ENCODE measurements at places on chromosomes 2 and 18. TPM values are rescaled to one million over a fixed set of nuclear protein-coding genes. Genes with fewer than 3 reads are reported as not detected.

GRCh38 chr18:5909125-5909524, 13.8 kb upstream of the TMEM200C start:
- no peaks in the 10 kb centered on the region for H3K4me1 ChIP-seq
- no peak overlapping the region for H3K4me3 ChIP-seq
- H3K36me3 ChIP-seq = no peaks in the 10 kb centered on the region
- H3K27me3 ChIP-seq = no peaks in the 10 kb centered on the region
- DNase-seq = no peak
- no peak overlapping the region for H3K27ac ChIP-seq

Gene ALPP
- not detected for total RNA-seq

- no peaks in the 10 kb centered on the region for H3K36me3 ChIP-seq
- no peaks in the 10 kb centered on the region for H3K4me1 ChIP-seq
- peaks cover 58% of the 10 kb centered on the region for H3K27me3 ChIP-seq
- no peak for DNase-seq
Measured at GRCh38 chr2:26587994-26588393, 53.2 kb downstream of the CIB4 start.

DNA sequence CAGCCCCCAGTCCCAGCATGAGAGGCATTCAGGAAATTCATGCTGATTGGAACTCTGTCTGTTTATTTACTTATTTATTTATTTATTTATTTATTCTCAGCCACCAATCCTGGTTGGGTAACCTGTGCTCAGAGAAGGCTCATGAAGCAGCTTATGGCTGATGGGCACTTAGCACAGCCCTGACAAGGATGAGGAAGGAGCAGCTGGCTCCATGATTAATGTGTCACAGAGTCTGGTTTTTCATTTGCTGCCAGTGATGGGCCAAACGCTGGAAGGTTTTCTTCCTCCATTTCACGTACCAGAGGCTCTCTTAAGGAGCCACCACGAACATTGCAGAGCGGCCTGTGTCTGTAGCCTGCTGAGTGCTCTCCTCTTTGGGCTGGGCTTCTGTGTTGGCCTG, 28.3 kb upstream of the KCNS3 start:
- no peaks in the 10 kb centered on the region for H3K4me1 ChIP-seq
- no peak overlapping the region for H3K4me3 ChIP-seq
- no peak overlapping the region for H3K27ac ChIP-seq
- no peaks in the 10 kb centered on the region for H3K36me3 ChIP-seq
- no peak for DNase-seq
- H3K27me3 ChIP-seq = no peaks in the 10 kb centered on the region

DNA sequence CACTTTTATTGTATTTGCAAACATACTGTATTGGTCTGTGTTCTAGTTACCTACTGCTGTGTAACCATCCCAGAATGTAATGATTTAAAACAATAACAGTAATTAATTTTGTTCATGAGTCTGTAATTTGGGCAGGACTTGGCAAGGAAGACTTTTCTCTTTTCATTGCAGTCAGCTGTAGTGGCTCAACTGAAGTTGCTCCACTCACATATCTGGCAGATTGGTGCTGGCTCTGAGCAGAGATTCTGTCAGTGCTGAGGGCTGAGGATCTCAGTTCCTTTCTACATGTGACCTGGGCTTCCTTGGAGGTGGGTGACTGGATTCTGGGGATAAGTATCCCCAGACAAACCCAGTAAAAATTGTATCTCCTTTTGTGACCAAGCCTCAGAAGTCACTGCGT, 26.6 kb downstream of the PTPN4 start:
- H3K36me3 ChIP-seq = no peaks in the 10 kb centered on the region
- no peak for DNase-seq
- H3K4me3 ChIP-seq = no peak overlapping the region
- H3K27me3 ChIP-seq = no peaks in the 10 kb centered on the region
- no peak overlapping the region for H3K27ac ChIP-seq

GRCh38 chr2:201313362-201313761, 43.8 kb downstream of the FLACC1 start:
- no peaks in the 10 kb centered on the region for H3K27me3 ChIP-seq
- H3K4me1 ChIP-seq = no peaks in the 10 kb centered on the region
- no peak overlapping the region for H3K4me3 ChIP-seq

Gene ASTL
- not detected for total RNA-seq

DNA sequence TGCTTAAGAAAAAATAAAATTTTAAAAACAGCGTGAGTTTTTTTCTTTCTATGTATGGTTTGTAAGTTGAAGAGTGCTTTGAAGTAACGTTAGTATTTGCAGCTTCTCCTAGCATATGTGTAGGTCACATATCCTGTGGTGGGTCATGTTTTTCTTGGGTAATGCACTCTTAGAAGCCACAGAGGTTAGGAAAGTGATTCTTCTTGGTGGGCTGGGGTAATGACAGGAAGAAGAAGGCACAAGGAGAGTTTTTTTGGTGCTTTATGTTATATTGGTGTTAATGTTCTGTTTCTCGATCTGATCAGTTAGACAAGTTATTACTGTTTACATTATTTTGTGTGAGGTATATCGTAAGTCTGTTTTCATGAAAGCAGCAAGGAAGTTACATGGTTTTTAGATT, 109.0 kb downstream of the ICA1L start:
- H3K36me3 ChIP-seq = no peaks in the 10 kb centered on the region
- DNase-seq = no peak
- H3K27ac ChIP-seq = no peak overlapping the region
- no peaks in the 10 kb centered on the region for H3K4me1 ChIP-seq

Gene C2orf81
- total RNA-seq = 4.5 TPM

GRCh38 chr2:237164474-237165042, 78.9 kb downstream of the COPS8 start:
- no peaks in the 10 kb centered on the region for H3K4me1 ChIP-seq
- no peak for DNase-seq
- no peak overlapping the region for H3K4me3 ChIP-seq
- H3K36me3 ChIP-seq = no peaks in the 10 kb centered on the region

DNA sequence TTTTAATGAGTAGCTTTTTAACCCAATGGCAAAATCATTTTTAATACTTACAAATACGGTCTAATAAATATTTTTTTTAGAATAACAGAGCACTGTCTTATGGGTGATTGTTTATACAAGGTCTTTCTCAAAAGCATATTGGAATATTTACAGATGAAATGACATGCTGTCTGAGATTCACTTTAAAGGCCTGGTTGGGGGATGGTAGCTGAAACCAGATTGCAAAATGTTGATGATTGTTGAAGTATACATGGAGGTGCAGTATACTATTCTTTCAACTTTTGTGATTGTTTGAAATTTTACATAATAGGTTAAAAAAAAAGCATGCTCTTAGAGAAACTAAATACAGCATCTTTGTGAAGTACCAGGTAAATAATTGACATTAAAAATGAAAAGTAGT, 111.2 kb downstream of the FMNL2 start:
- no peaks in the 10 kb centered on the region for H3K27me3 ChIP-seq
- no peak overlapping the region for H3K4me3 ChIP-seq
- no peak for DNase-seq
- peaks cover 8% of the 10 kb centered on the region for H3K4me1 ChIP-seq
- H3K36me3 ChIP-seq = no peaks in the 10 kb centered on the region
- peak overlapping the region; percentile 83 for H3K27ac ChIP-seq

DNA sequence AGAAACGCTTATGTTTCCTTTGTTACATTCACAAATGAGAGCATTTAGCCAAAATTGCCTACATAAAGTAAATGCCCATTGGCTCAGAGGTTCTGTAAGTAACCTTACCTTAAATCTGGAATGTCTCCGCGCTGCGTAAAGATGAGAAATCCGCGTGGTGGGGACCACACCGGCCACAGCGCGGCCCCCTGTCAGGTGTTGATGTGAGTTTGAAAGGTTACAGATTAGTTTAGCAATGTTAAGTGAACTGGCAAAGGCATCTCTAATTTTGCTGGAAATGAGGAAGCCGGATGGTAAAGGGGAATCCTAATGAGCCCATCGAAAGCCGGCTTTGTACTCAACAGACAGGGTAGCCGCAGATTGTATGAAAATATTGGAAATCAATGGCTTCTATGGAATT, 11.8 kb downstream of the SALL3 start:
- no peak overlapping the region for H3K4me3 ChIP-seq
- DNase-seq = no peak
- H3K27ac ChIP-seq = no peak overlapping the region

Gene LRRC30
- not detected for total RNA-seq

Gene ZAP70
- 6.3 TPM for total RNA-seq

DNA sequence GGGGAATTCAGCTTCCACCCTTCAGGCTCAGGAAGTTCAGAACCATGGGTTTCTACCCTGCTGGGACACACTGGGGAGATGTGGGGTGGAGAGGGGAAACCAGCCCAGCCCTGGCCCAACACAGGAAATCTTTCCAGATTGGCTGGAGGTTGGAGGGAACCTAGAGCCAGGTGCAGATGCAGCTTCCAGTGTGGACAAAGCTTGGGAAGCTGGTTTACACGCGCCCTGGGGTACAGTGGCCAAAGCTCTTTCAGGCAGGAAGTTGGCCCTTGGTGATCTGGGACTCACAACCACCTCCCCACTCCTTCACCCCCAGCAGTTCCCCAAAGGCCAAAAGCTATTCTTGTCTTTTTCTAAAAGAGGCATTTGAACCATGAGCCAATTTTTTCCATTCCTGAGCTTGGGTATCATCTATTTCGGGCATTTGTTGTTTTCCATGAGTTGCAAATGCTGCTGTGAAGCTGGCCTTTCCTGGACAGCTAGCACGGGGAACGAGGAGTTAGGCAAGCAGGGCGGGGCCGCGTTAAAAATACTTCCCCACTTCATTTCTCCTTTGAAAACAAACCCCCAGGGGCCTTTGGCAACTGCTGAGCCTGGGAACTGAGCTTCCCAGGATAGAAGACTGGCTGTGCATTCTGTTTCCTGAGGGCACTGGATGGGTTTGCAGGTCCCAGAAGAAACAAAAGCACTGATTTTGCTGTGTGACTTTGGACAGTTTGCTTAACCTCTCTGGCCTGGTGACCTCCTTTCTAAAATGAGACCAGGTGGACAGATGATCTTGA, 3.1 kb upstream of the ARID5A start:
- peaks cover 6% of the 10 kb centered on the region for H3K4me1 ChIP-seq
- H3K27me3 ChIP-seq = no peaks in the 10 kb centered on the region
- peak; percentile 88 for DNase-seq

GRCh38 chr18:32081881-32082280, 9.8 kb upstream of the RNF138 start:
- H3K36me3 ChIP-seq = no peaks in the 10 kb centered on the region
- no peak for DNase-seq
- H3K27me3 ChIP-seq = no peaks in the 10 kb centered on the region
- H3K4me3 ChIP-seq = no peak overlapping the region
- H3K27ac ChIP-seq = no peak overlapping the region

DNA sequence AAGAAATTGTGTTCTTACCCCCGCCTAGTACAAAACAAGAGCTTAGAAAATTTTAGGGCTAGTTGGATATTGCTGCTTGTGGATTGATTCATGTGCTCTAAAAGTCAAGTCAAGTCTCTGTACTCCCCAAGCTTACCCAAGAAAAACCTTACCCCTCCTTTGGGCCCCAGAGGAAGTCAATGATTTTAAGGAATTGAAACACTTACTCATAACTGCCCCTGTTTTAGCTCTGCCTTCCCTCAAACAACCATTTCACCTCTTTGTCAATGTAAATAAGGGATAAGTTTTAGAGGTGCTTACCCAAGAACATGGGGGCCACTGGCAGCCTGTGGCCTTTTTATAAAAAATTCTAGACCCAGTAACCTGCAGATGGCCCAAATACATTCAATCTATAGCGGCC, 136.6 kb upstream of the RMP24 start:
- H3K27ac ChIP-seq = no peak overlapping the region
- H3K27me3 ChIP-seq = no peaks in the 10 kb centered on the region
- no peaks in the 10 kb centered on the region for H3K36me3 ChIP-seq
- H3K4me1 ChIP-seq = no peaks in the 10 kb centered on the region
- no peak overlapping the region for H3K4me3 ChIP-seq

DNA sequence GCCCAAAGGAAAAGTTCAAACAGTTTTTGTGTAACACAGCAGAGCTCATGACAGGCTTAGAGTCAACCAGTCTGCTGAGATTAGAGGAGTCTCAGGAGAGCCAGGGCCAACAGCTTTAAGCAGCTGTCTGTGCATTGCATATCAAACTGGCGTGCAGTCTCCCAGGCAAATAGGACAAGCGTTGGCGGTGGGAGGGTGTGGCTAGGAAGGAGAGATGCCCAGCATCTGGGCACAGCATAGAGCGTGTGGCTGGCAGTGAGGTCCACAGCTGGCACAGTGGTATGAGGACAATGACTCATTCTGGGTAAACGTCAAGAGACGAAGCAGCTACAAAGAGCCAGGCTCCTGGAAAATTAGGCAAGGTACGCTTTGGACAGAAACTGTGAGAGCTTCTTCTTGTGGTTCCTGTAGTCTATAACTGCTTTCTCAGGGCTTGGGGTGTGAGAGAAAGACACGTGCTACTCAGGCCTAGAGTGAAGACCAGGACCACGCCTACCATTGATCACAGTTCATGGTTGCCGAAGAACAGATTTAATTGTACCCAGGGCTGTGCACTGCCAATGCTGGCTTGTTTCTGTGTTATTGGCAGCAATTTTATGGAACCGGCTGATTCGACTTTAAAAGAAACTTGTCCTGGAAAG, 14.8 kb downstream of the ZAP70 start:
- no peak overlapping the region for H3K27ac ChIP-seq
- no peaks in the 10 kb centered on the region for H3K27me3 ChIP-seq
- no peak overlapping the region for H3K4me3 ChIP-seq

GRCh38 chr2:144582651-144583380, 62.9 kb upstream of the ZEB2 start:
- no peaks in the 10 kb centered on the region for H3K27me3 ChIP-seq
- no peaks in the 10 kb centered on the region for H3K4me1 ChIP-seq
- no peaks in the 10 kb centered on the region for H3K36me3 ChIP-seq

GRCh38 chr2:207012461-207012860, 73.1 kb downstream of the CPO start:
- DNase-seq = no peak
- no peak overlapping the region for H3K27ac ChIP-seq
- H3K36me3 ChIP-seq = no peaks in the 10 kb centered on the region
- no peaks in the 10 kb centered on the region for H3K4me1 ChIP-seq

Gene DBI
- total RNA-seq = 73.7 TPM

GRCh38 chr2:9378433-9379390, 44.6 kb downstream of the ITGB1BP1 start:
- H3K4me1 ChIP-seq = no peaks in the 10 kb centered on the region
- no peak overlapping the region for H3K27ac ChIP-seq
- DNase-seq = peak; percentile 76
- H3K27me3 ChIP-seq = no peaks in the 10 kb centered on the region

DNA sequence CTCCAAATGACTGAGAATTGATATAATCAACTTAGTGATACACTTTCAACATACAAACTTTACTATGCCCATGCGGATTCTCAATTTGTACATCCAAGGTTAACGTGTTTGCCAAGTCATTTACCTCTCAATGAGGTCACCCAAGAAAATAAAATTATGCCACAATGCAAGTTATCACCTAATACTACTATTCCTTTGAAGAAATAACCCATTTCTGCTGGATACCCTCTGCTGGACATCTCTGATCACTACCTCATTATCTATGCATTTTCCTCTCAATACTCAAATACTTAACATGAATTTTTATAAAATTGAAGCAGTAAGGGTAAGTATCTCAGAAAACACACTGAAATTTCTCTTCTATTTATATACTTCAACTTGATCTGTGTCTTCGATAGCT, 12.7 kb downstream of the HNRNPLL start:
- DNase-seq = no peak
- H3K27ac ChIP-seq = no peak overlapping the region
- no peak overlapping the region for H3K4me3 ChIP-seq

GRCh38 chr2:200471928-200472645, 37.8 kb downstream of the KCTD18 start:
- no peak for DNase-seq
- no peak overlapping the region for H3K27ac ChIP-seq
- H3K27me3 ChIP-seq = no peaks in the 10 kb centered on the region
- H3K4me3 ChIP-seq = no peak overlapping the region
- no peaks in the 10 kb centered on the region for H3K4me1 ChIP-seq
- peaks cover 66% of the 10 kb centered on the region for H3K36me3 ChIP-seq
